ENCODE measurements at places on chromosomes 7 and 10. TPM values are rescaled to one million over a fixed set of nuclear protein-coding genes. Genes with fewer than 3 reads are reported as not detected.

DNA sequence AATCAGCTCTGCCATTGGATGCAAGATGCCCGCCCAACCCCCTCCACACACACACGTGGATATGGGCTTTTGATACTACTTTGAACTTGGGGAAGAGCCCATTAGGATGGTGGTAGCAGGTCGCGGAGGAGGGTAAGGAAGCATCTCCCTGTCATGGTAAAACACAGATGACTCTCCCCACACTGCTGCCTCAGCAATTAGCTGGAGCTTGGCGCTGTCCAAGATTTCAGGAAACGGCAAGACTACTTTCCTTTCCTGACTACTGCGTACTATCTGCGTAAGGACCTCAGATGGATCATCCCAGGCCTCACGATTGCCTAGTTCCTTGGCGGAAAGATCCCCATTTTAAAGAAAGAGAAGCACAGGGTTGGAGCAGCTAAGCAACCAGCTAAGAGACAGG, 134.3 kb downstream of the C10orf90 start:
- no peaks in the 10 kb centered on the region for H3K36me3 ChIP-seq
- no peak overlapping the region for H3K4me3 ChIP-seq
- H3K4me1 ChIP-seq = no peaks in the 10 kb centered on the region
- no peak for DNase-seq
- peaks cover 8% of the 10 kb centered on the region for H3K27me3 ChIP-seq

- no peak for DNase-seq
- H3K36me3 ChIP-seq = peaks cover 9% of the 10 kb centered on the region
- no peaks in the 10 kb centered on the region for H3K4me1 ChIP-seq
- H3K27ac ChIP-seq = no peak overlapping the region
- no peak overlapping the region for H3K4me3 ChIP-seq
Measured at GRCh38 chr7:136245327-136246004, 268.3 kb upstream of the MTPN start.

The SPDYE2B gene
- not detected for total RNA-seq

The CALHM2 gene
- 12.7 TPM for total RNA-seq

DNA sequence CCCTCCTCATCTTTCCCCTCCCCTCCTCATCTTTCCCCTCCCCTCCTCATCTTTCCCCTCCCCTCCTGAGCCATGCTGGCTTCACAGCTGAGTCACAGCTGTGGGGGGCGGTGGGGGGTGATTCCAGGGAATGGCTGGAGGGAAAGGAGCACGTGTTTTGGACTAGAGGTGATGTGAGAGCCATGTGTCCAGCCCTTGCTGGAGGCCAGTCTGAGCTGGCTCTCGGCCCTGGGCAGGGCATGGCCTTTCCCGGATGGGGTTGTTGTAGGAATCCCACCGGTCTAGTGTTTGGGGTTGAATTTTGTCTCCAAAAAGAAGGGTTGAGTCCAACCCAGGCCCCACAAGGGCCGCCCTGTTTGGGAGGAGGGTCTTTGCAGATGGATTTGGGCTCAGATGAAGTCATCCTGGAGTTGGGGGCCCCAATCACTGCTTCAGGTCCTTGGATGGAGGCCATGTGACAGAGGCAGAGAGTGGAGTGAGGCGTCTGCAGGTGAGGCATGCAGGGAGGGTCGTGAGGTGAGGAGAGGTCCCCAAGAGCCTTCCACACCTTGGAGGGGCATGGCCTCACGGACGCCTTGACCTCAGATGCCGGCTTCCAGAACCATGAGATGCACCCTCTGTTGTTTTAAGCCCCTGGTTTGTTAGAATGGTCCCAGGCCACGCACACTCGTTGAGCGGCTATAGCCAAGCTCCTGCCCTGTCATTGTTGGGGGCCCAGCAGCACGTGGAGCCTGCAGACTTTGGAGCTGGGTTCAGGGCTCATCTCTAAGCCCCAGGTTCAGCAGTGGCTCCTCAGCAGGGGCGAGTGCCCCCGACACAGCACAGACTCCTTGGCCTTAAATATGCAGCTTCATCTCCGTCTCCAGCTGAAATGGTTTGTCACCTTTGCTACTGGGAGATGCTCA, 101.6 kb downstream of the DNAJB6 start:
- no peaks in the 10 kb centered on the region for H3K36me3 ChIP-seq
- DNase-seq = no peak
- no peak overlapping the region for H3K27ac ChIP-seq
- H3K27me3 ChIP-seq = peaks cover 6% of the 10 kb centered on the region
- H3K4me3 ChIP-seq = no peak overlapping the region
- H3K4me1 ChIP-seq = peaks cover 4% of the 10 kb centered on the region

GRCh38 chr7:25964483-25964991, 187.5 kb upstream of the NFE2L3 start:
- H3K27ac ChIP-seq = no peak overlapping the region
- H3K4me1 ChIP-seq = peaks cover 19% of the 10 kb centered on the region
- DNase-seq = no peak

DNA sequence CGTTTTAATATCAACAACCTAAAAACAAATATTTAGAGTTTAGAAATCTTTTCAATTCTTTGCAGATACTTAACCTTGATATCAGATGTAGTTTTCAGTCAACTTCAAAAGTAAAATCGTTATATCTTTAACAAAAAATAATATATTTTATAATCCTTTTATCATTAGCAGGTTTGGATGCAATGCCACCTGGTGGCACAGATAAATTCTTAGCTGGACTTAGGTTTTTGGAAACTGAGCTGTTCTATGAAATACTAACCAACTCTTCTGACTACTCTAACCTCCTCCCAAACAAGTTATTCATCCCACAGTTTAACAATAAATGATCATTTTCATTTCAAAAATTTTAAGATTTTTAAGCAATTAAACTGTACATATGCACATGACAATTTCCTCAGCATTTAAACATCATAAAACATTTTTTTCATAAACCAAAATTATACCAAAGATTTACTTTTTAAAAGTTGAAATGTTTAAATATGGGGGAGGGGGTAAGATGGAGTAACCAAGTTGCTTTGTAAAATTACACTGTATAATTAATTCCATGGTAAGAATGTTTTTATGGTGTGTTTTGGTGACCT, 56.9 kb downstream of the HIBADH start:
- no peak overlapping the region for H3K4me3 ChIP-seq
- no peaks in the 10 kb centered on the region for H3K27me3 ChIP-seq
- H3K36me3 ChIP-seq = no peaks in the 10 kb centered on the region
- no peak for DNase-seq
